Sciatic nerve (tissue), 2 donors: ENCODE measurements at places on chromosomes 1 and 21. TPM values are rescaled to one million over a fixed set of nuclear protein-coding genes. Genes with fewer than 3 reads are reported as not detected.
A peak's percentile ranks its signal among the peaks of the same experiment; 100 is the strongest.

DNA sequence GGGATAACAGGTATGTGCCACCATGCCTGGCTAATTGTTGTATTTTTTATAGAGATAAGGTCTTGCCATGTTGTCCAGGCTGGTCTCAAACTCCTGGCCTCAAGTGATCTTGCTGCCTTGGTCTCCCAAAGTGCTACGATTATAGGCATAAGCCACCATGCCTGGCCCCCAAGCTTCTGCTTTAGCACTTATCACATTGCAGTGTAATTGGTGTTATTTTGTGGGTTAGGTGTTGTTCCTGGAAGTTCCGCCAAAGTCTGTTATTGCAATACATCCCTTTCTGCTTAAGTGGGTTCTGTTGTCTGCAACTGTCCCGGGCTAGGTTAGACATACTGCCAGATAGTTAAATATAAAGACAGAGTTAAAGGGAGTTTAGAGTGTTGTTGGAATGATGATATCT, 3.4 kb downstream of the ZCCHC17 start:
- no peak for DNase-seq

- DNase-seq, result no peak
Observed at GRCh38 chr21:34991366-34991957, 57.6 kb downstream of the RUNX1 start.

DNA sequence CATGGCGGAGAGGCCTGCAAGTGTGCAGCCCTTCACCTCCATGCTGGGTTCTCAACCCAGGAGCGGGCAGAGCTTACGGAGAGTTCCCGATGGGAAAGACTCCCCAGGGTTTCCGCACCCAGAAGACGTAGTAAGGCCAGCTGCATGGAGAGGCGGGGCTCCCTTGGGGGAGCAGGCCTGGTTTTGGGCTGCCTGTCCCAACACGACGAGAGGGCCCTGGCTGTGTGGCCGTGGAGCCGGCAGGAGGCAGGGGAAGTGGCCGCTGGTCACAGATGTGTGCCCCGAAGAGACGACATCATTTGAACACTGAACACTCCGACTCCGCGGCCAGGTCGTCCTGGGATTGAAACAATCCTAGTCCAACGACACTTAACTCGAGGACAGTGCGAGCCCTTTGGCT, 57.0 kb downstream of the MORN1 start:
- DNase-seq, result no peak

DNA sequence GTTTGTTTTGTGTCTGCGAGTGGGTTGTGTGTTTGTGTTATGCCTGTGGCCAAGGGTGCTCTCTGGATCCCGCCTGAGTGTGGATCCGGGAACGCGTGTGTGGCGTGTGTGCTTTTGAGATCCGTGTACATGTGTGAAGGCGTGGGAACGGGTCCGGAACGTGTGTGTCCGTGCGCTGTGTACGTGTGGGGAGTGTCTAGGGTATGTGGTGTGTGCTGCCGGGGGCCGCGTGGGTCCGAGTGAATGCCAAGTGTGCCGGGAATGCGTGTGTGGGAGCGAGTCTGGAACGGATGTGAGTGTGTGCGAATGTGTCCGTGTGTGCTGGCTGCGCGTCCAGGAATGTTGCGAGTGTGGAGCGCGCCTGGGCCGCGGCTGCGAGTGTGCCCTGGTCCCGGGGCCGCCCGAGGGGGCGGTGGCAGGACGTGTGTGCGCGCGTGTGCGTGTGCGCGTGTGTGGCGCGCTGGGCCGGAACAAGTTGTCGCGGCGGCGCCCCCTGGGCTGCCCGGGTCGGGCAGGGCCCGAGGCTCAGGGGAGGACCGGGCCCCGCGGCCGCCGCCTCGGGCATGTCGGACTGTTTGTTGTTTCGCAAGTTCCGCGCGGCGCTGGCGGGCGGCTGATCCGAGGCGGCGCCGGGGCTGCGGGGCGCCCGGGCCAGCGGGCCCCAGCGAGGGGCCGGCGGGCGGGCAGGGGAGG, 953 bp downstream of the PTPRU start:
- DNase-seq, result peak; percentile 71

GRCh38 chr1:208145167-208145566, 99.0 kb downstream of the PLXNA2 start:
- DNase-seq, result no peak

- DNase-seq, result no peak
Observed at GRCh38 chr1:151143057-151143435, 3.4 kb downstream of the SEMA6C start.

- DNase-seq, result no peak
Observed at GRCh38 chr21:25453524-25453923, 153.8 kb downstream of the MRPL39 start.

- DNase-seq, result no peak
Observed at GRCh38 chr1:153001382-153001781, at the start of gene SPRR3. Gene SPRR3, plus strand, starts transcription at chr1:153001749. Its CDS starts 1,272 bp downstream, at chr1:153003021.

DNA sequence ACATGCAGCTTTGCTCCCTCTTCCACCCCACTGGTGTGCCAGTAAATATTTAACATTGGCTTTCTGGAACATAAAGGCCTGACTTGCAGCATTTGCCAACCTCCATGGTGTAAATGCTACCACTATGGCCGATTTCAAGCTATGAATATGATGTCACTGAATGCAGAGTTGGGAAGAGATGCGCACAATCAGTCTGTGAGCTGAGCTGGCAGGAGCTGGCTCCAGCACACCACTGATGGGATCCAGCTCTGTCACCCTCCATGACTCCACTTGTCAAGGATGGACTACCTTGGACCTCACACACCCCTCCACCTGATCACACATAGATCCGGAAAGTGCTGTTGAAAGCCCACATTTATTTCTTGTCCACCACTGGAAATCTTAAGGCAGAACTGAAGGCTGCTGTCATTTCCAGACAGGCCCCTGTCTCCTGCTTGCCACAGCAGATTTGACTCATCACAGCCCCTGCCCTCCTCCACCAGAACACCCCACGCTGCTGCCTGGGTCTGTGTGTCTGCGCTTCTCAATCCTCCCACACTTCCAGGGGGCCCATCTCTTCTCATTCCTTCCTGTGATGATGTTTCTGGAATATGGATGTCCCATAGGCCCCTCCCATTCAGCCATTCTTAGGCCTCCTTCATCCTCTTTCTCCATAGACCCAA, 82.2 kb upstream of the BCAR3 start:
- DNase-seq, result no peak

GRCh38 chr1:30575066-30575465, 148.3 kb downstream of the MATN1 start:
- DNase-seq, result no peak

SYTL1 gene
- 3.5 TPM for total RNA-seq

CACHD1 gene
- total RNA-seq, result 16.7 TPM

KIRREL1 gene
- total RNA-seq, result 67.8 TPM
